Stimulated activated CD4-positive, alpha-beta T cell treated with anti-CD3 and anti-CD28 coated beads, Interleukin-1b, Interleukin-23, amount 100 ng/mL, for 1 hour (primary cell): ENCODE measurements at places on chromosomes 2 and 18.

GRCh38 chr2:139317259-139317658, 537.1 kb upstream of the NXPH2 start:
- no peak for DNase-seq

DNA sequence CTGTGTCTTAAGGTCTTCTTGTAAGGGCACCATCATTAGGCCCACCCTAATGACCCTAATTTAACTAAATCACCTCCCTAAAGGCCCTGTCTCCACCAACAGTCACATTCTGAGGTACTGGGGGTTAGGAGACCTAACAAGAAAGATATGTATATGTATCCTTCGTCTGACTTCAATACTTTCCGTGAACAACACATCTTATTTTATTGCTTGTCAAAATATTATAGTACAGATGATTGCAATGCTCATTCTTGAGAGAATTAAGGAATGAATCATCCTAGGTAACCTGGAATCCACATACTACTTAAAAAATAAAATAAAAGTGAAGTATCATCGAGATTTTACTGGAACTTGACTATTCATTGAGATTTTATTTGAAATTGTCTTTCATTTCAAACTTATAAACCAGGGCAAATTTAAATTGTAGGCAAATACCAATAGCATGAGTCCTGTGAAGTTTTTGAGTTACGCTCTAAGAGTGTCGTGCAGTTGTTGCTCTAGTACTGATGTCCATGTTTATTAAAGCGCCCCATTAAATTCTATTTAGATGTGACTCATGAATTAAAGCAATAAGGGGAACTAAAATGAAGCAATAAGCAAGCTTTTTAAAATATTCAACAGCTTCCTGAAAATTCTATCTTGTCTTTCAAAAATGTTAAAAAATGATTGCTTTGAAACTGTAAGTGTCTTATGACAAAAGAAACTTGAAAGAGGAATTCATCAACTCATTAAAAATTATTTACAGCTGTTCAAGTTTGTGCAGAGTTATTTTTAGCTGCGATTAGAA, 40.0 kb downstream of the CCDC102B start:
- no peak for DNase-seq

DNA sequence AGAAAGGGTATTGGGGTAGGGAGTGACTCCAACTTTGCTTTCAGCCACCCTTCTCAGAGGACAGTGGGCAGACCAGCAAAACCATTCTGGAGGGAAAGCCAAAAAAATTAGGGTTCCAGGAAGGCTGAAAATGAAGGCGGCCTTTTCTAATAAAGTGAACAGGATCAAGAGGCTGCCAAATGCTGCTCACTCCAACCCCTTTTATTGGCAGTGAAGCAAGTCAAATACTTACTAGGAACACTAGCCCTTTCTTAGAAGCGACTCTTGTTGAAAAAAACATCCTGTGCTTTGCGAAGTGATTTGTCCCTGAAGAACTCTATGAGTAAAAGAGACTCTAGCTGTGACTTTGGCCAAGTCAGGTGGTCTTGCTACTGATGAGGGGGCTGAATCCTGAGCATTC, 83.6 kb upstream of the CYP1B1 start:
- no peak for DNase-seq

- DNase-seq: no peak
Observed at GRCh38 chr2:203887677-203888076, 20.1 kb downstream of the CTLA4 start.

- DNase-seq: no peak
Observed at GRCh38 chr2:15724235-15724634, 132.6 kb downstream of the DDX1 start.

- no peak for DNase-seq
Observed at GRCh38 chr2:45840481-45840880, 189.0 kb downstream of the PRKCE start.

GRCh38 chr18:26575865-26576217, 27.5 kb upstream of the KCTD1 start:
- no peak for DNase-seq

DNA sequence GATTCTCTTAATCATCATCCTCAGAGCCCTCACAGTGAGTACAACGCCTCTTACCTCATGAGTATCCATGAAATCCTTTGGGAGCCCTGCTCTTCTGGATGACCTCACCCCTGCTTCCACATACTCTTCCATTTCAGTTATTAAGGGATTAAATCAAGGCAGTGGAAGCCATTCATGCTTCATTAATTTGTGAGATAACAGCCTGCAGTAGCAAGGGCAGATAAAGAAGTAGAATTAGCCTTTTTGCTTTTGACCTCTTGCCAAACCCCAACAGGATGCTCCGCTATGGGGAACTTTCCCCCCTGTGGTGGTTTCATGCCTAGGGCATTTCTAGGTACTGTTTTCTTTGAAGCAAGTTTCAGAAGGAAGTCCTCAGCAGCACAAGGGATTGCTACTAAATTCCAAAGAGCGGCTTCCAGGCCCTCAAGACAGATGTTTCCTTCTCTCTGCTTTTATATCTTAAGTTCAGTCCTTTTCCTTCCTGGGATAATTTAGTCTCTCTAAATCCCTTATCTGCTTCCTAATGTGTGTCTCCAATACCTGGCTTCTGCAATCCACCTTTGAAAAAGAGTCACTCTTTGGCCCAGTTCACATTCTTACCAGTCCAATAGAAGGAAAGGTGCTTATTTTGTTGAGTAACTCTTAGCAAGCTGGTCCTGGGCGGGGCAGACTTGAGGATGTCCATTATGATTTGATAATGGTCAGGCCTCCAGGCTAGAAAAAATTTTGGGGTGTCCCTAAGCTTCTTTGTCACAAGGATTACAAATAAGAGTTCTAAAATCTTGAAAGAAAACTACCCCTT, 76.9 kb downstream of the MYO1B start:
- no peak for DNase-seq

- DNase-seq: no peak
Observed at GRCh38 chr2:239085201-239085992, 237.5 kb downstream of the TWIST2 start.

GRCh38 chr18:58221060-58221725, 177.2 kb downstream of the NEDD4L start:
- DNase-seq: no peak

- DNase-seq: no peak
Observed at GRCh38 chr2:180360283-180360618, 353.2 kb upstream of the CWC22 start.

- DNase-seq: no peak
Observed at GRCh38 chr2:50957896-50958295, 74.0 kb downstream of the NRXN1 start.

DNA sequence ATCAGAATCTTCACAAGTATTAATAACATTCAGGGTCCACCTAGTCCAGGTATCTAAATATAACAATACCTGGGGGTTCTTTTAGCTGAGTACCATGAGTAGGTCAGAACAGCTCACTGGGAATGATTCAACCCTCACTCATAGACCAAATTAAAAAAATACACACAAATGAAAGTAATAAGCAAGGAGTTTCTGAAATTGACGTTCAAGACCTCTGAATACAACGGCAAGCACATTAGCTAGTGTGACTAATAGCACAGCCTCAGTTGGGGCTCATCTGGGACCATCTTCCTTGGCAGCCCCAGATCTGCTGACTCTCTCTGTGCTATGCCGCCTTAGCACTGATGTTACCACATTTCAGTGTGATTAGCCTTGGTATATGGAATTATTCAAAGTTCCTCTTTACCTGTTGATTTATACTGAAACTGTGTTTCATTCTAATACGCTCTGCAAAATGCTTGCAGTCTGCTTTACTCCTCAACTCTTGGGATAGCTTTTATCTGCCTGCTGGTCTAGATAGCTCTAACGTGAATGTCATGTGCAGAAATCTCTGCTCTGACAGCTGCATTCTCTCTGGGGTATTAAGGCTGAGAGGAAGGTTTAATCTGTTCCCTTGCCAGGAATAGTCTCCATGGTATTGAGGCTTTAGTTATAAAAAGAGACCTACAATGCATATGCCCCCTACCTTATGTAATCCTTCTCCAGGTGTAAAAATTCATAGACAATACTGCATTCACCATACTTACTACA, 153.3 kb downstream of the METTL4 start:
- no peak for DNase-seq

GRCh38 chr2:68151037-68151436, 6.7 kb upstream of the PNO1 start:
- no peak for DNase-seq

DNA sequence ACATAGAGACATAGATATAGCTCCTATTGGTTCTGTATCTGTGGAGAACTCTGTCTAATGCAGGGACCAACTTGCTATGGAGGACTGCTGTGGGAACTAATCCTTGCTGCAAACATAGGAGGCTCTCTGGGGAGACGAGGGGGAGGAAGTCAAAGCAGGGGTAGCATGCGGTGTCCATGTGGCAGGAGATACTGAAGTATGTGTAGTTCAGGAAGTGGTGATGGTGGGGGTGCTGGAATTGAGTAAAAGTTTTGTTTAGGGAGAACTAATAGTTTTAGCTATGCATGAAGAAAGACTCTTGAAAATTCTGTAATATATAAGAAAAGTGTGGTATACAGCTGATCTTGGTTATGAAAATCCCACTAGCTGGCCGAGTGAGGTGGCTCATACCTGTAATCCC, 62.0 kb downstream of the ANKRD44 start:
- no peak for DNase-seq

DNA sequence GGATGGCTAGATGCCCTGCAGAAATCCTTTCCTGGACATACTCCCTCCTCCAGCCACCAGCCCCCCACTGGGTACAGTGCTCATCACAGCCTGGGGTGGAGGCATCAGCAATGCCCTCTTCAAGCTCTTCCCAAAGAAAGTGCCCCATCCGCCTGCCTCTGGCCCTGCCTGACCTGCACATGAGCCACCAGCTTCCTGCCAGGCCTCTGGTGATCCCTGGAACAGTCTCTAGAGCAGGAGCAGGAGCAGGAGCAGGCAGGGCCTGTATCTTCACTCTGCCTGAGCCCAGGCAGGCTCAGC, 54.1 kb upstream of the CAB39 start:
- no peak for DNase-seq

GRCh38 chr2:32212295-32212694, 46.6 kb downstream of the SLC30A6 start:
- DNase-seq: no peak

DNA sequence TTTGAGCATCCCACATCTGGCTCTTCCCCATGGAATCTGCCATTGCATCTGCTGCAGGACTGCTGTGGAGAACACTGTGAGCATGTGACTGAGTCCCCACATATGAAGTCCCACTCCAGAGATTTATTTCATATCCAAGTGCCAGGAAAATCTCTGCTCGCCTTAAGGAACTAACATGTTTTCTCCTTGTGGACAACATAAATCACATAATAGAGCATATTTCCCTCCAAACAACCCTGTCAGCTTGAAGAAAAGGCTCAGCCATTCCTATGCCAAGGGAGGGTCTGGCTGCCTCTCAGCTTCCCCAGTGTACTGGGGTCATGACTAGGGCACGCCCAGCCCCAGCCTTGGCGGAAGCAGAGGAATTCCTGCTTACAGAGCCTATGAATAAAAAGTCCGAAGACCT, 193.7 kb downstream of the DNER start:
- no peak for DNase-seq

GRCh38 chr2:143482316-143482715, 353.1 kb downstream of the ARHGAP15 start:
- no peak for DNase-seq

GRCh38 chr2:204775766-204776165, 230.5 kb downstream of the PARD3B start:
- no peak for DNase-seq

- no peak for DNase-seq
Observed at GRCh38 chr2:178517496-178517895, 37.2 kb downstream of the PLEKHA3 start.

DNA sequence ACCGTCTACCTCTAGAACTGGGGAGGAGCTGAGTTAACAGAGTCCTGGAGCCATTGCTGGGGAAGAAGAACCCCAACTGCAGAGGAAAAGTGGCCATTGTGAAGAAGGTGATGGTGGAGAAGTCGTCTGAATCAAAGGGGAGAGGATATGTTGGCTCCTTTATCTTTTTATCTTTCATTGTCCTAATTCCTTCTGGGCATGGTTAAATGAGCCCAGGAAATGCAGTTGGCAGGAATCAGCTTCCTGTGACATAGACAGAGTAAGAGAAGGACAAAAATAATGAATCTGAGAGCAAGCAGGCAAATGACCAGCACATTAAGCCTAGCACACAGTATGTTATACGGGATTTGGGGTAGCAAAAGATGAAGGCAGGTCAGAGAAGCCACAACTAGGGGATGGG, 16.0 kb upstream of the ACTR3 start:
- DNase-seq: no peak

- DNase-seq: no peak
Observed at GRCh38 chr2:236940916-236941520, 144.7 kb upstream of the COPS8 start.

- DNase-seq: no peak
Observed at GRCh38 chr2:8152392-8153257, 529.2 kb upstream of the ID2 start.

- no peak for DNase-seq
Observed at GRCh38 chr2:61604433-61604832, 66.3 kb upstream of the XPO1 start.

GRCh38 chr2:54233832-54234649, 22.0 kb downstream of the TSPYL6 start:
- DNase-seq: no peak

GRCh38 chr2:232984451-232985207, 28.4 kb downstream of the NGEF start:
- no peak for DNase-seq

GRCh38 chr18:47888156-47888555, 42.3 kb downstream of the SMAD2 start:
- DNase-seq: no peak

- no peak for DNase-seq
Observed at GRCh38 chr2:150853263-150853662, 365.8 kb upstream of the RND3 start.

DNA sequence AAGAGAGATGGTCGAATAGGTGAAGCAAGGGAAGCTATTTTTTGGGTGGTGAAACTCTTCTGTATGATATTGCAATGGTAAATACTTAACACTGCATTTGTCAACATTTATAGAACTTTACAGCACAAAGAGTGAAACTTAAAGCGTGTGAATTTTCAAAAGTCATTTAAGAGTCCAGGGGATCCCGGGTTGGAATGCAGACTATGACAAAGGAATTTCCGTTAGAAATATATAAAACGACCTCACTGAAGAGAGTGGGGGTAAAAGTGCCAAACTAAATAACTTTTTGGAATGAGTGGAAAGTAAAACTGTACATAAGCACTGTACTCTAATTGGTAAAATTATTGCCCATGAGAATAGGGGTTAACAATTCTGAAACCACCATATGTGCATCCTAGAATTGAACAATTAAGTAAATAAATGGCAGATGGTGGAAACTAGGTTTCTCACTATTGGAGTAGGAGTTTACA, 191.0 kb upstream of the FN1 start:
- no peak for DNase-seq

- DNase-seq: no peak
Observed at GRCh38 chr2:238564286-238564920, 137.7 kb downstream of the ASB1 start.

GRCh38 chr18:54828281-54828881, at the start of gene RAB27B:
Gene RAB27B, plus strand, starts transcription at chr18:54828477. Its CDS starts 49,109 bp downstream, at chr18:54877586.
- DNase-seq: peak; percentile 44
